ENCODE measurements at places on chromosomes 12 and 14.

DNA sequence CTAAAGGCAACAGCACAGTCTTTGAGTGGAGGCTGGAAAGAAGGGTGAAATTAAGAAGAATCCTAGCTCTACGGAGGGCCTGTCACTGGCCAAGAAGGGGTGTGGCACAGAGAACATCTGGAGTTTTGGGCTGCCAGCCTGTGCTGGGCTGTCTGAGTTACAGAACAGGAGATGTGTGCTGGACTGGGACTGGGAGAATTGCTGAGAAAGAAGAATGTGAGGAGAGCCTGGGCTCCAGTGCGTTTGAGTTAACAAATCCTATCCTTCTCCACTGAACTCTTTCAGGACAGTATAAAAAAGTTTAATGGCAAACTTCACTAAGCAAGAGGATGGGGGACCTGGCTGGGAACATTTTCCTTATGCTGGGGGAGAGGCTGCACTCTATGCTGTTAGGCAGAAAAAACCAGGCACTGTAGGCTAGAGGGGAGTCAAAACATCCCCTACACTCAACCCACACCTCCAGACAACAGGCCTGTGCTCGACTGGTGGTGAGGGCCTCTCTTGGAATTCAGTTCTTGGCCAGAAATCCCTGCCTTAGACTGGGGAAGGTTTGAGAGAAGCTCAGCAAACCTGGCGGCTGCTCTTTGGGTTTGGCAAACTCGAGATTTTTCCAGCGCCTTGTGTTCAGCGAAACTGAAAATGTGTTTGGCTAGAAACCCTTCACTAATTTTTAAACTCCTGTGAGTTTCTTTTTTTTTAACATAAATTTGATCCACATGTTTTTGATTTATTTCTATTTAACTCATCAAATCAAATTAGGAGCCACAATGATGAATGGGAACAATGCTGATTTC lies 217.3 kb downstream of the MON2 start:
- no peak for DNase-seq

GRCh38 chr14:105471297-105471821 lies 3.3 kb upstream of the CRIP2 start:
- no peak for DNase-seq

DNA sequence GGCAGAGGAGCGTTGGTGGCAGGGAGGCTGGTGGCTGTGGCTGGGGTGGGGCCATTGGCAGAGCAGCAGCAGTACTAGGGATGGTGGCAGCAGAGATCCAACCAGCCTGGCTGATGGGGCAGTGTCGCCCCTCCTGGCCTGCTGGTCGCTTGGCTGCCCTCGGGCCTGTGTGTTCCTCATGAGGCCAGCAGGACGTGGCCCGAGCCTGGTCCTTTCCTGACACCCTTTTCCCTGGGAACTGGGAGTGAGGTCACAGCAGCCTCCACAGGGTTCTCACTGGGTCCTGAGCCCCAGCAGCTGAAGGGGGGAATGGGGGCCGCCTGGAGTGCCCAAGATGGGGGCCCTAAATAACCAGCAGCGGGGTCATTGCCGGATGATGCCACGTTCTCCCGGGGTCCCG lies 46.1 kb downstream of the KIF26A start:
- no peak for DNase-seq

- no peak for DNase-seq
Measured at GRCh38 chr12:5114436-5114835, 70.8 kb downstream of the KCNA5 start.

GRCh38 chr12:86698641-86698980 lies 442.4 kb upstream of the MGAT4C start:
- DNase-seq: no peak

- no peak for DNase-seq
Measured at GRCh38 chr12:1346126-1346525, 248.3 kb downstream of the FBXL14 start.
